ENCODE measurements at places on chromosomes 2 and 18. TPM values are rescaled to one million over a fixed set of nuclear protein-coding genes. Genes with fewer than 3 reads are reported as not detected.

GRCh38 chr2:25936889-25937545, 45.3 kb downstream of the KIF3C start:
- DNase-seq: no peak

- no peak for DNase-seq
Observed at GRCh38 chr2:172299741-172300140, 127.6 kb upstream of the ITGA6 start.

DNA sequence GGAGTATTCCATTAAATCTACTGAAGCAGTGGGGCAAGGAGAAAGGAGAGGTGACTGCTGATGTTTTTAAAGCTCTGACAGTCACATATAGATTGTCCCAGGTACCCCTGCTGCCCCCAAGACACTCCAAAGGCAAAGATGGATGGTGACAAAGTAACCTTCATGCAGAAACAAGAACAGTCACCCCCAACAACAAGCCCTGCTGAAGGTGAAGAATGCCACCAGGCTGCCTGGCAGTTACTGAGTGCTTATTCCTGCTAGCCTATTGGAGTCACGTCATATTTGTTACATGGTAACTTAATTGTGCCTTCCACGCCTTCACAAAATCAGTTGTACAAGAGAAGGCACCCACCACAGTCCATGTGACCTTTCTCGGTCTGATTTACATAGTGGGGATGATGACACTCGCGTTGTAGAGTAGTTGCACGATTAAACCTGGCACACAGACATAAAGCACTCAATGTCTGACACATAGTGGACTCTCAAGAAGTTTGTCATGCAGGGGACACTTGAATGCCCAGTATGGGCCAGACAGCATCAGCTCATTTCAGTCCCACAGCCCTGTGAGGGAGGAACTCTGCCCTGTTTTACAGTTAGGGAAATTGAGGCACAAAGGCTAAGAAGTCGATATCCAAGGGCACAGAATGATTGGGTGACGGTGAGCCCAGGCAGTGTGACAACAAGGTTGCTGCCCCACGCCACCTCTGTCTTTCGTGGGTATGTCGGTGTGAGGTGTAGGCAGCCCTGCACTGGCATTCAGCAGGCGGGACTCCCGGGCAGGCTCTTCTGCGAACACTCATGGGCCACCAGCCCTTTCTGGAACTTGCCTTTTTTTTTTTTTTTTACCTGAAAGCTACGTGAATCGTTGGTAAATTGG, 62.7 kb downstream of the ZCCHC2 start:
- DNase-seq: peak; percentile 77

DNA sequence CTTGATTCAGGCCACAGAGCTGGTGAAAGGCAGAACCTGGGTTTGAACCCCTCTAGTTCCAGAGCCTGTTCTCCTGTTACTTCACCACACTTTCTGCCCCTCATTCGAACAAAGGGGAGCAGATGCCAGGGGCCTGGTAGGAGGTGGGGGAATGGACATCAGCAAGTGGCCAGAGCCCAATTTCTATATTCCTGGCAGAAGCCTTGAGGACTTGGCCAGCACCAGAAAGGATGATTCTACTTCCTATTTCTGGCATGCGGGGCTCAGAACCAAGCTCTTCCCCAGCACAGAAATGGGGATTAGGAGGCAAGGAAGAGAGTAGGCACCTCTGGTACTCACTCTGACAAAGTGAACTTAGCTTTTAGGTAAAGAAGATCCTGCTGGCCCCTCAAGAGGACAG, 49.3 kb downstream of the ADD2 start:
- DNase-seq: no peak

DNA sequence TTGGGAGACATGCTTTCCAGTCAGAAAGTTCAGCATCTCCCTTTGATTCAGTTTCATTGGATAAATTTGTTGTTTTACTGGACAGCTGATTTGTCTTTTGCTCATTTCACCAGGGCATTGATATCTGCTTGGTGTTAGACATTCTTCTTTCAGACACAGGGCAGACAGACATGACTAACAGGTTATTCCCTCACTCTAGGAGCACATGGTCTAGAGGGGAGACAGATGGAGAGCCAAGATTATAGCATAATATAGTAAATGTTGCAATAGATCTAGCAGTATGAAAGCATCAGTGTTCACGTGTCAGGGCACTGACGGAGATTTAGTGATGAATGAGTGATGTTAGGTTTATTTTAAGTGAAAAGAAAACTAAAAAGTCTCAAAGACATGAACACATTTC, 187.0 kb upstream of the CYRIA start:
- DNase-seq: no peak

DNA sequence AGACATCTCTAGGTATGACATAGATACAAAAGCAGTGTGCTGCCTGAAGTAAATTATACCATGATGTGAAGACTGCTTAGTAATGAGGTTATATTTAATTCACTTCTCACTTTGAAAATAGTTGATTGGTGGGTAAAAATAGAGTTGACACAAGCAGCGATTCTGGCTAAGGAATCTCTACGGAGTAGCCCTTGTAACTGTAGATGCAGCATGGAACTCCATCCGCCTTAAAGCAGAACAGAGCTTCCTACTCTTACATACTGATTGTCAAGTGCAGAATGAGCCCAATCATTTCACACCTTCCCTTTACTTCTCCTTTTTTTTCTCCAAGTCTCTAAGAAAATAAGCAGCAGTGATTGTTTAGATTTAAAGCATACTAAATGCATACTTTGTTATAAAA, 1594.6 kb upstream of the SLC39A10 start:
- no peak for DNase-seq

- DNase-seq: no peak
Observed at GRCh38 chr2:11534071-11534745, 363 bp downstream of the GREB1 start.

DNA sequence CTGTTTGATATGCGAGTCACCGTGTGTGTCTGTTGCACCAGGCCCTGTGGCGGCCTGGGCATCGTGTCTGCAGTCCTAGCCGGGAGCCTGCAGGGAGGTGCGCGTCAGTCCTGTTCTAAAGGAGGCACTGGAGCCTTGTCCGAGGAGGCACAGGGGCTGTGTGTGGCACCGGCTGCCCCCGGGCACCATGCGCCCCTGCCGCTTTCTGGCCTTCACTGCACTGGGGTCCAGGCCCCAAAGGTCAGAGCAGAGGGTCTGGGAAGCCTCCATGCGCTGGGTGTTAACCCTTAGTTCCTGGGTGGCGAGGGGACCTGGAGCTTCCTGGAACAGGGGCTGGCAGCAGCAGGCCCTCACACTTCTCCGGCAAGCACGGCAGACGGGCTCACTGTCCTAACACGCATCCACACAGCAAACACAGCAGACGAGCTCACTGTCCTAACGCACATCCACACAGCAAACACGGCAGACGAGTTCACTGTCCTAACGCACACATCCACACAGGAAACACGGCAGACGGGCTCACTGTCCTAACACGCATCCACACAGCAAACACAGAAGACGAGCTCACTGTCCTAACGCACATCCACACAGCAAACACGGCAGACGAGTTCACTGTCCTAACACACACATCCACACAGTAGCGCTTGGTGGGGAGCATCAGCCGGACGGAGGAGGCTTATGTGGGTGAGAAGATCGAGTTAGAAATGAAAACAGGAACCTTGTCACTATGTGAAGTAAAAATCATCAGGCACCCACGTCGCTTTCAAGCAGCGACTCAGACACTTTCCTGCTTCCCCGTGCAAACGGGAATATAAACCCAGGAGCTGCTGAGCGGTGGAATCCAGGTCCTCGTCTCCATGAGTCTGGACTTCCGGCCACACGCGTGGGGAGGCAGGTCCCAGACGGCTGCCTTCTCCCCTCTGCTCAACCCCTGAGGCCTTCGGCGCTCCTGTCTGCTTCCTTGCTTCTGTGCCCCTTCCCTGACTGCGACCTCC, 65.3 kb downstream of the TPO start:
- no peak for DNase-seq

- no peak for DNase-seq
Observed at GRCh38 chr2:82340578-82341053, 2036.1 kb upstream of the LRRTM1 start.

- DNase-seq: peak; percentile 84
Observed at GRCh38 chr2:237427769-237428506, 14.0 kb upstream of the COL6A3 start.

SLC30A3 gene
- total RNA-seq: 1.4 TPM

IL1R1 gene
- 1.7 TPM for total RNA-seq

IL37 gene
- total RNA-seq: not detected

PCARE gene
- not detected for total RNA-seq

REEP1 gene
- 0.19 TPM for total RNA-seq

MRPL30 gene
- total RNA-seq: 31.2 TPM

PROM2 gene
- total RNA-seq: 1.4 TPM

KATNAL2 gene
- total RNA-seq: not detected

CRACDL gene
- total RNA-seq: 0.12 TPM

TNP1 gene
- total RNA-seq: not detected

CHRND gene
- not detected for total RNA-seq

FAM124B gene
- total RNA-seq: 0.64 TPM
